ENCODE measurements at places on chromosomes 4 and X.
A peak's percentile ranks its signal among the peaks of the same experiment; 100 is the strongest.

- no peak for DNase-seq
These were observed 17.7 kb downstream of the EFNB1 start for GRCh38 chrX:68846536-68846935.

GRCh38 chr4:6473264-6474052 lies 1.0 kb upstream of the PPP2R2C start:
- no peak for DNase-seq

- DNase-seq: no peak
These were observed 4.1 kb downstream of the SEPTIN6 start for GRCh38 chrX:119688911-119689321.

GRCh38 chr4:184907216-184907615 lies 81.4 kb upstream of the ACSL1 start:
- DNase-seq: no peak

- no peak for DNase-seq
These were observed 570.9 kb downstream of the MID1IP1 start for GRCh38 chrX:39372115-39372514.

- no peak for DNase-seq
These were observed 27.1 kb downstream of the PAK3 start for GRCh38 chrX:111123125-111123524.

DNA sequence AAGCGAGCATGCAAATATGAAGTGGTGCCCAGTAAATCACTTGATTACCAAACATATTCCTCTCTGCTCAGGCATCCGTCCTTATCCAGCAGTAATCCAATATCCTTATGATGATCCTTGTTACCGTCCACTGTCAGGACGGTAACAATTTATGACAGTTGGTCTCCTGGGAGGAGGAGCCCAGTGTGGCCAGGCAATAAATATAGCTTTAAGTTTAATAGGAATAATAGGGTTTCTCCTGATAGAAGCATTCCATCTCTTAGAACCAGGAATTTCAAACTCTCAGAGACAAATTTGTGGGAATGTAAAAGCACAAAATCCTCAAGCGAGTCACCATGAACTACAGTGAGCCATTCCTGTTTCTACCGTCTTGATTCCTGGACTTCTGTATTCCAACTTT lies 171.2 kb upstream of the IL15 start:
- no peak for DNase-seq

GRCh38 chrX:46695491-46695890 lies 63.4 kb downstream of the SLC9A7 start:
- DNase-seq: no peak

- peak; percentile 15 for DNase-seq
These were observed 857.4 kb downstream of the FAT4 start for GRCh38 chr4:126172126-126172525.

- no peak for DNase-seq
These were observed 92.2 kb downstream of the PRRG1 start for GRCh38 chrX:37441377-37441776.

DNA sequence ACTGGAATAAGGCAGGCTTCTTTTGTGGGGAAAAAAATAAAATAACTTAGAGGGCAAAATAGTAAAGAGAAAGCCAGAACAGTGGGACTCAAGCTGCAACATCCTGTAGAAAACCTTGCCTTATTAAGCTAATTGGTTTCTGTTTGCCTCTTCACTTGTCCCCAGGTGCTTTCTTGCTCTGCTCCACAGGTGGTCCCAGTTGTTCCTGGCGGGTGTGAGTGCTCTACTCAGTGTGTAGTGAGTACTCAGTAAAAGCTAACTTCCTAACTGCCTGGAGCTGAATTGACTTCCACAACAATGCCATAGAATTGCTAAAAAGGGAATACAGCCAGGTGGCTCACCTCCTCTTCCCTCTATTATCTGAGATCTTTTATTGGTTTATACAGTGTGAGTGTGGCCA lies 930.2 kb downstream of the C4orf33 start:
- DNase-seq: no peak

DNA sequence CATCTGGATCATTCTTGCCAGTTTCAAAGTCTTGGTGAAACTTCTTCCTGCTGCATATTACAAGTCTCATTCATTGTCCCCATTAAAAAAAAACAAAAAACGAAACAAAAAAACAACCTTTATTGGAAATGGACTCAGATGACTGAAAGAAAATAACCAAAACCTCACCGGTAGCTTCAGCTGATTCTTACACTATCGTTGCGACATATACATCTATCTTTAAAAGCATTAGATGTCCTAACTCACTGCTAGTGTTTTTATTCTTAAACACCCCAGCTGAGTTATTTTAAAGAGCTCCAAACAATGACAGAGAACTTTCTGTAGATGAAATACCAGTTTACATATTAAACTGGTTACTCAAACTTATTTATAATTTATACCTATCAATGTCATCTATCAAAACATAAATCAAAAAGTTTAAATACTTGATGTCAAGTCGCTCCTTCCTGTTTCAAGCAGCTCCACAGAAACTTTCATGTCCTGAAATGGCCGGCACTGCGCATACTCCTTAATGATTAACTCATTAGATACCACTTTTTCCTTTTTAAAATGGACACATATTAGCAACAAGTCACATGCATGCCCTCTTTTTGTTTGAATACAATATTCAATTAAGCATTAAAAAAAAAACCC lies 87.2 kb downstream of the HPRT1 start:
- DNase-seq: no peak

- DNase-seq: no peak
These were observed 21.7 kb upstream of the FAM156A start for GRCh38 chrX:52979993-52980392.

DNA sequence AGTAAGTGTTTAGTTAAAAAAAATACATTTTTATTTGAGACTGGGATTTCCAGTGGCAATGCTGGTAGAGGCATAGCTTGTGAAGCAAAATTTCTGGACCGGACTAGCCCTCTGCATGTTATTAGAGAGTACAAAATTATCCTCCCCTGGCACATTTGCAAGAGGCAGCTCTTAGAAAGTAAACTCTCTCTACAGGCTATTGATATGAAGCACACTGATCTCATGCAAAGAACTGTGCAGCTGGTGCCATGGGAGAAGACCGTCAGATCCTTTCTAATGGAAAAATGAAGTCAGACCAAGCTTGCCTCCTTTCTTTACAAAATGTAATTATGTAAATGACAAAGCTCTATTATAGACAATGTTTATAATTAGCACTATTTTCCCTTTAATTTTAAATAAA lies 2717.2 kb downstream of the PCDH7 start:
- no peak for DNase-seq

DNA sequence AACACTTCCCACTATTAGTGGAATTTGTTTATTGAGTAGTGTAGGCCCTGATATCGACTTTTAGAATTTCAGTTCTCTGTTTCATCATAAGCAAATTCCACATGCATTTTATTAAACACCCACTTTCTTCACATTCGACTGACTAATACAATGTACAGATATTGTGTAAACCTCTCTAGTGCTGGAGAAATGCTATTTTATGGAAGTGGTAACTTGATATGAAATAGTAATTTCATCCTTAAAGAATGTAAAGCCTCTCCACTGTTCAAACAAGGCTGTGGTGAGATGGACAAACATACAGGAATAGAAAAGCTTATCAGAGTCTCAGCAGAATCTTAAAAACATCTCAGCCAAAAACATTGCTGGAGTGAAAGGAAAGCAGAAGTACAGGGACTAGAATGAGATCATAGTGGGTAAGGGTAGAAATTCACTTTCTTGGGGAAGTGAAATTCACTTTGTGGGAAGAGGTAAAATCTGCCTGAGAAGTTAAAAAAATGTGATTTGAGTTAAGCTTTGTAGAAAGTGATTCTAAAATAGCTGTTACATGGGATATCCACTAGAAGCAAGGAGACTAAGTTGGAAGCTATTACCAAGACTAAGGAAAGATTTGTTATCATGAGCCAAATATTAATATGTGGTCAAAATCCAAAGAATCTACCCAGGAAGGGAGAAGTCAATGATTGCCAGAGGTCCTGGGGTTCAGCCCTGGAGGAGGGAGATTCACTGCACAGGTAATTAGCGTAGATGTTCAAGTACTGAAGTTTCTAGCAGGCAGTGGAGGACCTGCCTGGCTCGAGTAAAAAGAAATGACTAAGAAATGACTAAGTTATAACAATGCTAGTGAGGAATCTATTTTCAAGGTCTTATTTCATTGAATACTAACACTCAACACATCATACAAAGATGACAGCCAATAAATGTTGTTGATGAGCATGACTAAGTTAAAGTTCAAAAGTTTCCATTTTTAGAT lies 398.3 kb upstream of the FAM47C start:
- DNase-seq: peak; percentile 7

GRCh38 chrX:56366901-56367300 lies 134.7 kb downstream of the KLF8 start:
- DNase-seq: no peak

GRCh38 chrX:155179346-155179997 lies 36.8 kb upstream of the VBP1 start:
- DNase-seq: no peak

DNA sequence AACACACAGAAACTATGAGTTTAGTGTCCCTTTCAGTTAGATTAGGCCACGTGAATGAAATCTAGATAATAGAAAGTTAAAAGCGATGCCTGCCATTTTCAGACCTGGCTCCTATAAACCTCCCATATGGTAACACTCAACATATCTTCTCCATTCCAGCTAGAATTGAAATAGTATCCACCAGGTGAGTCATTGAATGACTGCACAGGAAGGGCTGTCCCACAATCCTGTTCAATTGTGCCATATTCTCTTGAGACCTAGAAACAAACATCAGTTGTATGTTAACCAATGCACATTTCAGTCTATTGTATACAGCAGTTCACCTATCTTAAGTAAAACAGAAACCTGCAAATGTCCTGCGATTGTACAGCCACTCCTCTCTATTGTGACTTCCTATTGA lies 659.3 kb upstream of the SLIT2 start:
- DNase-seq: no peak

DNA sequence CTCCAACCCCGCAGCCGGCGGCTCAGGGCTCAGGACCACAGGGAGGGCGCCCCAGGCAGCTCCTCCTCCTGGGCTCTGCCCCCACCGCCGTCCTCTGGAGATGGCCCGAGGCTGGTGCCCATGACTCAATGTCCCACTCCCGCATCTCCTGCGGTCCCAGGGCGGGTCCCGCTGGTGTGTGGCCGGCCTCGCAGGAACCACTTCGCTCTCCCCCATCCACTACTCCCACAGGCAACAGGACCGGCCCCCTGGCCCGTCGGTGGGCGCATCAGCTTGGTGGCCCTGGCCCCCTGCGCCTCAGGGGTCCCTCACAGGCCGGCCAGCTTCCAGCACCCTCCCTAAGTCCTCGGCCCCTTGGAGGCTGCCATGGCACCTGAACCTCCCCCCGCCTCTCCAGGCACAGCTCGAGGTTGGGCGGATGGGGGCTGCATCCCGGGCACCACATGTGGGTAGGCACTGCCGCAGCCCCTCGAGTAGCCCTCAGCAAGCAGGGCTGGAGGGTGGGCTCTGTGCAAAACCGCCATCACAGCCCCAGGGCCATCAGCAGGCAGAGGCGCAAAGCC lies 22.8 kb upstream of the SPON2 start:
- no peak for DNase-seq

DNA sequence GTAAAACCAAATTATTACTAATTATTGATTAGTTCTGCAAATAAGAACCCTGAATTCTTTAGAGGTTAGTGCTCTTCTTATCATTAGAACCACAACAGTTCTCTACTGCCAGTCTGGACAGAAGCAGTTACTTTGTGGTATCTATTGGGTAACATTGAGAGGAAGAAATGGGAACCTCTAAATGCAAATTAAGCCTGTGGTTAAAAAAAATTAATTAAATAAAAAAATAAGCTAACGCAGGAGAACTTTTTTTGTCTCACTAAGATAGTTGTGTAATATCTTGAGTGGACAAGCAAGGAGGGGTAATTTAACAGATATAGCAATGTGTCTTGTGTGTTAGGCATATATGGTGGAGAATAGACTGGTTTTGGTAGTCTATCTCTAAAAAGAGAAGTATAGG lies 32.9 kb upstream of the TET2 start:
- peak; percentile 39 for DNase-seq

GRCh38 chr4:161320377-161320776 lies 843.4 kb downstream of the FSTL5 start:
- peak; percentile 2 for DNase-seq

- DNase-seq: peak; percentile 46
These were observed 114.5 kb downstream of the ADRA2C start for GRCh38 chr4:3880615-3881120.

GRCh38 chr4:25827897-25828296 lies 34.9 kb downstream of the SEL1L3 start:
- DNase-seq: no peak

GRCh38 chr4:172808196-172808595 lies 360.4 kb upstream of the GALNT7 start:
- DNase-seq: no peak

GRCh38 chr4:30753316-30753715 lies 33.1 kb downstream of the PCDH7 start:
- no peak for DNase-seq

- no peak for DNase-seq
These were observed 29.2 kb downstream of the LIMCH1 start for GRCh38 chr4:41567186-41567585.

- no peak for DNase-seq
These were observed 734.4 kb upstream of the PABPC4L start for GRCh38 chr4:134936014-134936413.

- DNase-seq: no peak
These were observed 98.6 kb upstream of the NR3C2 start for GRCh38 chr4:148540622-148541326.

GRCh38 chr4:77413766-77414165 lies 191.9 kb upstream of the CXCL13 start:
- DNase-seq: no peak

GRCh38 chr4:155434904-155435303 lies 58.1 kb upstream of the MAP9 start:
- DNase-seq: no peak
